ENCODE measurements at places on chromosomes 1 and 21. TPM values are rescaled to one million over a fixed set of nuclear protein-coding genes. Genes with fewer than 3 reads are reported as not detected.

The CHODL gene
- polyA plus RNA-seq = 1.2 TPM

- no peak for DNase-seq
Observed at GRCh38 chr1:119893238-119893791, 3.0 kb downstream of the ADAM30 start.

The BCL2L15 gene
- not detected for polyA plus RNA-seq

GRCh38 chr1:114671939-114672275 lies 2.1 kb upstream of the DENND2C start:
- DNase-seq = no peak

DNA sequence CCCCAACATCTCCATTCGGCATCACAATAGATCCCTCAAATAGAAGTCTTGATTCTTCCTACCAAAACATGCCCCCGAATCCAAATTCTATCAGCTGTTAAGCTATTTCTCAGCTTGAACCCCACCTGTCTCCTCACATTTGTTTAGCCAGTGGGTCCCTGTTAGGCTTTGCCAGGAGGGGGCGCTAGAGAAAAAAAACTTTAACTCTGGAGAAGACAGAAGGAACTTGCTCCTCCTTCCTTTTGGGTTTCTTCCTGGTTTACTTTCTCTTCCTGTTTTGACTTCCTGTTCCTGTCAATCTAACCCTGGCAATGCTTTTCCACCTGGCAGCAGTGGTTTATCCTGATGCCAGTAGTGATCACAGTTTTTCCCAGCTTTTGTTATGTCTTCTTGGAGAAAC lies 95.6 kb upstream of the KCNK1 start:
- no peak for DNase-seq

All from naive thymus-derived CD8-positive, alpha-beta T cell (primary cell).